Activated CD4-positive, alpha-beta T cell treated with anti-CD3 and anti-CD28 coated beads, Interleukin-2, amount 50 U/mL, for 48 hours (primary cell): ENCODE measurements at places on chromosomes 5 and 9.

- DNase-seq = no peak
Observed at GRCh38 chr5:88172847-88173758, 95.5 kb downstream of the TMEM161B start.

DNA sequence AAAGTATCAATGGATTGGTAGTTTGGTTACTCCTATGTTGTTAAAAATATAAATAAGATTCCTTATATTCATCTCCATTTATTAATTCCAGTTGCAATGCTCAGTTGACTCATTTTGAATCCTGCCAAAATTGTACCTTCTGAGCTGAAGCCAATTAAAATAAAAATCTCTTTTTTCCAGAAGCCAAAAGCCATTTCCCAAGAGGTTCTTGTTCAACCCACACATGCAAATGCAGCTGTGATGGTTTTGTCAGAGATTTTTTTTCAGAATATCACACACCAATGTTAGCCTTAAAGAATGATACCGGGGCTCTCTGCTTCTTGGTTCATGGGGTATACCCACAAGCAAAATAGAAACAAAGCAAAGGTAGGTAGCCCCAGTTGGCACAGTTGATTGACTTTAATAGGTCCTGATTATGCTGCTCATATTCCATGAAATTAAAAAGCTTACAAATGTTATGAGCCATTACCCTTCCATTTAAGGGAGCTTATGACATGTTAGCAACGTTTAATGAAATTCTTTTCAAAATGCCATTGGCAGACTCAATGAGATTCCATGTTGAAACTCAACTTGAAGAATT is 208.0 kb downstream of the SGCD start:
- DNase-seq = no peak

- no peak for DNase-seq
Observed at GRCh38 chr5:157290156-157290980, 24.4 kb downstream of the CYFIP2 start.

GRCh38 chr9:121196389-121196788 is 5.3 kb downstream of the RAB14 start:
- no peak for DNase-seq

DNA sequence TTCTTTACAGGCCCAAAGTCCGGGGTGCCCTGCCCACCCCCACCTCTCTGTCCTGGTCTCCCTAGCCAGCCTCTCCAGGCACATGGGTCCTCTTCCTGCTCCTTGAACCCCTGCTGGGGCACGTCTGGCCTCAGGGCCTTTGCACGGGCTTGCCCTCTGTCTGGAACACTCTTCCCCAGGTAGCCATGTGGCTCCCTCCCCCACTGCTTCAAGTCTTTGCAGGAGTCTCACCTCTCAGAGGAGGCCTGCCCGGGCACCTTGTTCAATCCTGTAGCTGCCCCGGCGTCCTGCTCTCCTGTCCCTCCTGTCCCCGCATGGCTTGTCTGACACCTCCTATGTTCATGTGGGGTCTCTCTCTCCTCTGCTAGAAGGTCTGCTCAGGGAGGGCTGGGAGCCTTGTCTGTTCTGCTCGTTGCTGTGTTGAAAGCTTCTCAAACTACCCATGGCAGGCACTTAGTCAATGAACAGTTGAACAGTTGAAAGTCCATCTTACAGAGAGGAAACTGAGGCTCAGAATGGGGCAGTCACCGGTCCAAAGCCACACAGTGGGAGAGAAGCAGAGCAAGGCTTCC is 241.4 kb downstream of the PBX3 start:
- DNase-seq = no peak
